ENCODE measurements at places on chromosomes 16 and 17.

DNA sequence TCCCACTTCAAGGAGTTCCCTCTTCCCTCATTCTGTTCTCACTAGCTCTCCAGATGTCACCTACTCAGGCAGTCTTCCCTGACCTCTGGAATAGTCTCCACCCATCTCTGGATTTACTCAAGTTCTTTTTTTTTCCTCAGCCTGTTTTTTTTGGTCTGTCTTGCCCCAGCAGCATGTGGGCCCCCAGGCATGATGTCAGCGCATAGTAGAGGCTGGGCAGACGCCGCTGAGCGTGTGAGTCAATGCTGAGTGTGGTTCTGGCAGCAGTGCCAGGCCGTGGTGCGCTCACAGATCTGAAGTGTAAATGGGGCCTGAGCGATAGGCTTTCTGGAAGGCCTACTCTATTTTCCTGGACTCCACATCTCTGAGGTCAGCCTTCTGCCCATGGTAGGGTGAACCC lies 2.7 kb upstream of the KCNJ18 start:
- peak; percentile 73 for DNase-seq

GRCh38 chr17:69320210-69320907 lies 6.6 kb downstream of the ABCA5 start:
- no peak for DNase-seq

DNA sequence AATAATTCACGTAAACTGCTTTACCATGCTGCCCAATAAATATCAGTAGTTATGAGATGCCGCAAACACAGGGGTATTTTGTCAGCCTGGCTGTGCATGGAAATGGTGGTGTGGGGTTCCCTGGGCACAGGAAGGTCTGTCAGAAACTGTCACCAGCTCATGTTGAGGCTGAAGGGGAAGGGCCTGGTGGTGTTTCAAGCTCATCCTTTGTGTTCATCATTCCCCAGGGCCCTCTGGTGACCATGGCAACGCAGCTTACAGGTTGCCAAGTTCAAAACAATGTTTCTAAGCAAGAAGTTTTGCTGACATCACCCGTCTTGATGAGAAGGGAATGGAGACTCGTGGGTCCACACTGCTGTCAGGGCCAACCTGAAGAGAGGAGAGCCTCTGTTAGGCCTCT lies 348.9 kb upstream of the C16orf82 start:
- DNase-seq = no peak

DNA sequence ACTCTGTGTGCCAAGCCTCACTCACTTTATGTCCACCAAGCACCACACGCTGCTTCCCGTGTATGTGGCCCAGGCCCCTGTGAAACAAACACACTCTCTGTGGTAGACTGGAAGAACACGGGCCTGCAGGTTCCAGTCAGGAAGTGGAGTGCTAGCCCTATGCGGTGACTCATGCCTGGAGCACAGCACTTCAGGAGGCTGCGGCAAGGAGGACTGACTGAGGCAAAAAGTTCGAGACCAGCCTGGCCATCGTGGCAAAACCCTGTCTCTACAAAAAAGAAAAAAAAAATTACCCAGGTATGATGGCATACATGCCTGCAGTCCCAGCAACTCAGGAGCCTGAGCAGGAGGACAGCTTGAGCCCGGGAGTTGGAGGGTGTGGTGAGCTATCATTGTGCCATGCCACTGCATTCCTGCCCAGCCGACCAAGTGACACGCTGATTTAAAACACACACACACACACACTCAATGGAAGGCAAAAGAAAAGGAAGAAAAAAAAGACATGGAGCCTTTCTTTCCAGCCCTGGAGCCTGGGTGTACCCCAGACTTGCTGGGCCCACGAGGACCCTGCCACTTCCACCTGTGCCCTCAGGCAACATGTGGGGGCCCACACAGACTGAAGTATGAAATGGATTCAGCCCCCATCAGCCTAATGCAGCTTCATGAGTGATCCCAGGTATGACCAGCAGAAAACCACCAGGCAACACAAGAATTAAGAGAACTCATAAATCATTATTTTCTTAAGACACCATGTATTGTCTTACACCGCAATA lies 126.6 kb downstream of the ANKRD11 start:
- DNase-seq = no peak

DNA sequence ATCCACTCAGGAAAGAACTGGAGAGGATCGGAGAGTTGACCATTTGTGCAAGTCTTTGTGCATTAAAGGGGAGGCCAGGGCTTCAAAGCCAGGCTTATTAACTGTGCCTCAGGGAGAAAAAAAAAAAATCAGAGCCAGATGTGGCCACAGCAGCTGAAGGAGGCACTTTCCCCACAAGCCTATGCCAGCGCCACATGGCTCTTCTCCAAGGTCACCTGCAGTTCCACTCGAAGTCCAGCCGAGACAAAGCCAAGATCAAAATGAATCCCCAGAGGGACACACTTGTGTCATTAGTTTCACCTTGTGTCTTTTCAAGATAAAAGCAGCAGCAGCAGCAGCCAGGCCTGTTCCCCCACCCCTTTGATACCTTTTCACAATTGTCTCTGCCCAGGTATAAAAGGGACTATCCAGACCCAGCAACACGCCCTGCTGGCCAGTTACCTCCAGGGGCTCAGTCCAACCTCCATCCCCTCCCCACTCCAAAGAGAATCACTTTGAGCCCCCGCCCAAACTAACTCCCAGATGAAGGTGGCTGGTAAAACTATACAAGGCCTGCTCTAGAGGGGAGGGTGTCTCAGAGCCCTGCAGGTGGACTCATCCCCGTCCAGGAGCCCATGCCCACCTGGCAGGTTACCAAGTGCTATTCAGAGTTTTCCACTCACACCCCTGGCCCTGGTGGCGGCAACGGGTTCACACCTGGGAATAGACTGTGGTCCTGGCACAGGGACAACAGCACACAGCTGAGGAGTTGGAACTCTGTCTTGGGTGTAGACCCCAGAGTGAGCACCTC lies 29.2 kb downstream of the AXIN2 start:
- no peak for DNase-seq

DNA sequence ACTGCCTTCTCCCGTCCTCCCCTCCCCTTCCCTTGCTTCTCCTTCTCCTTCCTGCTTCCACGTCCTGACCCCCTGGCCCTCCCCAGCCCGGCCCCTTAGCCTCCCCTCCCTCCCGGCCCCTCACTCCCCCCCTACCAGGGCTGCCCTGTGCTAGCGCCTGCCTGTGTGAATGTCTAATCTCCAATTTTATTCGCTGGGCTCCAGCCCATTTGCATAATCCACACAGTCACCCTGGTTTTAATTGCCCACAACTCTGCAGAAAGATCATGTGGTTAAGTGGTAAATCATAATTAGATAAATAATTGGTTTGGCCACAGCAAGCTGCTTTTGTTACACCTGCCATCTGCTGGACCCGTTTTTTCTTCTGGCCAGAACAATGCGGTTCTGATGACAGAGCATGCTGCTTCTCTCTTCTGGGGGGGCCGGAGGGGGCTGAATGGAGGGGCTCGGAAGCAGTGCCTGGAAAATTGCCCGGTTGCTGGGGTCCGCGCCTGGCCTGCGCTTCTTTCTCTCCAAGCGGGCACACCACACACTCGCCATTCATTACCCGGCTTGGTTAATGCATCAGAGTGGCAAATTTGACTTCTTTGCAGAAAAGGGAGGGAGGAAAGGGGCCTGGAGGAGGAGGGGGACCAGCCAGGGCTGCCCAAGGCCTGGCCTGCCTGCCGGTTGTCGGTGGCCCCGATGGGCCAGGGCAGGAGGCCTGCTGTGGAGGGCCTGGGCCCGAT lies 19.5 kb upstream of the GSE1 start:
- DNase-seq = no peak

DNA sequence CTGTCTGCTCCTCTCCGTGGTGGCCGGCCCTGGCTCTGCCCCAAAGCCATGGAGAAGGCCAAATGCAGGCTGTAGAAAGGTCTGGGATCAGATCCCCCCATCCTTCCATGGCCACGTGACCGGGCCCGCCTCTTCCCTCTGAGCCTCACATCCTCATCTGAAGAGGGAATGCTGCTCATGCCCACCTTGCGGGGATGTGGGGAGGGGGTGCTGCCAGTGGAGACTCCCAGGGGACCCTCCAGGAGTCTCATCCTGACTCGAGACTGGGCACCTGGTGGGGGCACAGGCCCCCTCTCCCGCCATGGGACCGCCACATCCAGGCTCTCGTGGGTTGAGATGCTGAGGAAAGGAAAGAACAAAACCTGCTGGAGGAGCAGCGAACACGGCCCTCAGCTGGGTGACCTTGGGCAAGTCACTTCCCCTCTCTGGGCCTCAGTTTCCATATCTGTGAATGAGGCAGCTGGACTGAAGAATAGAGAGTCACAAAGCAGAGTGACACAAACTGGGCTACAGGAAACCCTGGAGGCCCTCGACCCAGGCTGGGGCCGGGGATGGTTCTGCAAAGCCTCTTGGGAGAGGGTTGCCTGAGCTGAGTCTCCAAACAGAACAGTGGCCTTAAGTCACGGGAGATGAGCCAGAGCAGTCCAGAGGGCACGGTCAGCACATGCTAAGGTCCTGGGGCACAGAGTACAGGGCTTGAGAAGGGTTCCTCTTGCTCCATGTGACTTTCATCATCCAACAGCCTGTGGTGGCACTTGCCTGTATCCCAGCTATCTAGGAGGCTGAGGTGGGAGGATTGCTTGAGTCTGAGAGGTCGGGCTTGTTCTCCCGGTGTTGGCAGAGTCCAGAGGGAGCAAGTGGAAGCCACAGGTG lies 30.1 kb downstream of the SOCS1 start:
- no peak for DNase-seq

- no peak for DNase-seq
These were observed 6.0 kb upstream of the TNFRSF13B start for GRCh38 chr17:16977932-16978331.

- peak; percentile 94 for DNase-seq
These were observed 4.2 kb downstream of the ARMC7 start for GRCh38 chr17:75113798-75114551.

DNA sequence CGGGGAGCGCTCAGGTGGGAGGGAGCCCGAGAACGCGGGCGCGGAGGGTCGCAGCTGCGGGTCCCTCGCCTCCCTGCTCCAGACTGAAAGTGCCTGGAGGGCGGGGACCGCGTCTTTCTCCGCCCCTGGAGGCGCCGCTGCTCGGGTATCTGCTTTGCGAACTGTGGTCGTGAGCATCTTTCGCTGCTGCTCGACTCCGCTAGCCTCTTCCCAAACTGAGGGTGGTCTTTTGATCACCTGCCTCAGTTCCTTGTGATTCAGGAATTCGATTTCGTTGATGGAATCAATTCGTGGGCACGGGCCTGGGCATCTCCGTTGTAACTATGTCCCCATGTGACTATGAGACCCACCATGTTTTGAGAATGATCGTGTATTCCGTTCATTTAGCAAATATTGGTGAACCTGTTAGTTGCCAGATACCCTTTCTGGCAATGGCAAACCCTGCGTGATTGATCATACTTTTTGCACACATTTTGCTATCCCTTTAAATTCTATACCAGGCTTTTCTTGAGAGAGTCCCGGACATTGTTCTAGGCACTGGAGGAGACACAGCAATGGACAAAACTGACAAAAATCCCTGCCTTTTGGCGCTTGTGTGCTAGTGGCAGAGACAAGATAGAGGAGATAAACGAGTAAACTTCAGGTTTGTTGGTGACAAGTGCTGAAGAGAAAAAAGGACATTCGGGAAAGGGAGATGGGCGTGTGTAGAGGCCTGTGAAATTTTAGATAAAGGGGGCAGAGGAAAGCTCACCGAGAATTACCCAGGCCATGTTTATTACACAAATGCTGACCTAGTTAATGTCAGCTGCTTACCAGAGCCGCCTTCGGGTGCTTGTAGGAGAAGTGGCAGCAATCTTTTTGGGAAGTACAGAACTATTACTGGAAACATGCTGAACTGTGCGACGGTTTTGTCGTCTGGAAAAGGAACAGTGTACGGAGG lies 948 bp downstream of the UTP18 start:
- DNase-seq = no peak

- DNase-seq = no peak
These were observed 24.3 kb upstream of the RFFL start for GRCh38 chr17:35087731-35088355.

DNA sequence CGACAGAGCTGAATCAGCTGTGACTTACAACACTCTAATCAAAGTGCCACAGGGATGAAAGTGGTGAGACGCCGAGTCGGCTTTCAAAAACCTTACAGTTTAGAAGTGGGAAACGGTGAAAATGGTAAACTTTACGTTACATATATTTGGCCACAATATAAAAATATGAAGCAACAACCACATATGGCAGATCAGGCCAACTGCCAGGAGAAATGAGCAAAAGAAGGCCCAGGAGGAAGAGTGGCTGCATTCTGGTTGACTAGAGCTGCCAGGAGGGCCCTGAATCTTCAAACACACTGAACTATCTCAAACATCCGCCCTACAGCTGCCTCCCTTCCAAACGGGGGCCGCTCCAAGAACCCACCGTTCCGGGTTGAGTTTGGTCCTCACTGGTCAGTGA lies 56.3 kb downstream of the MRM3 start:
- DNase-seq = no peak

DNA sequence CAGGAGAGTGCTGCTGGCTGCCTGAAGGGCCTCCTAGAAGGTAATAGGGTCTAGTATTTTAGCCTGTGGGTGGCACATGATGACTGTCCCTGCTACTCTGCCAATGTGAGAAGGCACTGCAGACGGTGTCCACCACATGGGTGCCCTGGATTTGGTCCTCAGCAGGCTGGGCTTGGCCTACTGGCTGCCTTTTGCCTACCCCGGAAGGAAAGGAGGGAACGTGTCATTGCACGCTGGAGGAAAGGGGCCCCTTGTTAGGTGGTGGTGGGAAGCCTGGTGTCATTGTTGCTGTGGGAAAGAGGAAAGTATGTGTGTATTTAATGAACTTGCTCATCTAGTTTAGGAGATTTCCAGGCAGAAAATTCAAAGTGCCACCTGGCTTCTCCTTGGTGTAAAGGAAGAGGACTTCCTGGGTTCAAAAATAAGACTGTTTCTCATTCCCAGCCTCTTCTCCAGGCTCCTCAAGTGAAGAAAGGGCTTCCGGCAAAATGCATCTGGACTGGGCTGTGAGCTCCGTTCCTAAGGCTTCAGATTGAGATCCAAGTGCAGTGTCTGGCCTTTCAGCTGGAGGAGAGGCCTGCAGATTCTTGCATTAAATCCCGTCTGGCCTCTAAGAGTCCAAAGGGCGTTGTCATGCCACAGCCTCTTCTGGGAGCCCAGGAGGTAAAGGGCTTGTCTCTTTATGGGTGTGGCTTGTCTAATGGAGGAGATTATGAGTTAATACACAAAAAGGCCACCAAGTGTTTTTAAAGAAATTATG lies 55.1 kb downstream of the RPTOR start:
- no peak for DNase-seq

DNA sequence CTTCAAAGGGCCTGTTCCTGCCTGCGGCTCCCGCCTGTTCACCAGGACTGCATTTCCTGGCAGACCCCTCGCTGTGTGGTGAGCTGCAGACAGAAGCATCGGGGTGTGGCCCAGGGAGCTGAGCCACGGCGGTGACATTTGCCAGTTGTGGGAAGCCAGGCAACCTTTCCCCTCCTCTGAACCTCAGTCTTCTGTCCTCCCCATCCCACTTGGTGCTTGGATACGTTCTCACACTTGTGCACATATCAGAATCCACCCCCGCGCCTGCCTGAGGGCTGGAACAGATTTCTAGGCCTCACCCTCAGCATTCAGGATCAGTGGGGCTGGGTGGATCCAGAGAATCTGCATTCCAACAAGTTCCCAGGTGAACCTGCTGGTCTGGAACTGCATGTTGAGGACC lies 63.5 kb downstream of the CRISPLD2 start:
- DNase-seq = no peak

- no peak for DNase-seq
These were observed 39.3 kb downstream of the BAIAP2 start for GRCh38 chr17:81073967-81074839.
